ENCODE measurements at places on chromosomes 5 and 9. TPM values are rescaled to one million over a fixed set of nuclear protein-coding genes. Genes with fewer than 3 reads are reported as not detected.

The LNPEP gene
- 54.7 TPM for total RNA-seq

The TBCA gene
- total RNA-seq = 136 TPM

The ADAMTS13 gene
- total RNA-seq = 5.0 TPM

The IL5 gene
- not detected for total RNA-seq

The FBP2 gene
- total RNA-seq = not detected

The EMB gene
- total RNA-seq = 13.7 TPM

The LCNL1 gene
- total RNA-seq = 0.76 TPM

The LVRN gene
- 1.8 TPM for total RNA-seq

The PCDHGB2 gene
- total RNA-seq = 1.5 TPM

The ARID3C gene
- not detected for total RNA-seq

The GMCL2 gene
- total RNA-seq = not detected

The HAPLN1 gene
- 9.6 TPM for total RNA-seq

The LHX6 gene
- 5.1 TPM for total RNA-seq

The ODF2 gene
- total RNA-seq = 19.4 TPM

The CNOT8 gene
- total RNA-seq = 58.9 TPM

The RASEF gene
- 40.7 TPM for total RNA-seq

The MTAP gene
- 28.6 TPM for total RNA-seq

The F12 gene
- total RNA-seq = 7.0 TPM

The LHX3 gene
- not detected for total RNA-seq

The IFNB1 gene
- total RNA-seq = not detected

The PHF24 gene
- total RNA-seq = not detected

The SLC6A19 gene
- total RNA-seq = 14.4 TPM

The SLC36A3 gene
- not detected for total RNA-seq

The PKD2L2 gene
- total RNA-seq = not detected
